ENCODE measurements at places on chromosomes 12 and 14.

GRCh38 chr12:54075409-54075808 lies 21.8 kb downstream of the HOXC4 start:
- no peak for DNase-seq

DNA sequence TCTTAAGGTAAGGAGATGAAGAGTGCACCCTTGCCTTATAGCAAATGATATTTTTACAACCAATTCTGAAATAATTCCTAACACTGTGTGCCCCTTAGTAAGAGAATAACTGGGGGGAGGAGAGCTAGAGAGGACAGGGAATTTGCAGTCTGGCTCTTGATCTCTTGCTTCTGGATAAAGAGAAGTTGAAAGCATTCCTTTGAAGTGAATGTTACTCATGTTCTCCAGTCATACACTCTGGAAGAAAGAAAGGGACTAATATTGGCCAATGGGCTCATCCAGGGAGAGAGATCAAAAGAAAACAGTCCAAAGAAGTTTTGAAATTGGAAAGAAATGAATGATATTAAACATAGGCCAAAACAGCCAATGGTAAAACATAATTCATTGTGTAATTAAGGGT lies 25.3 kb downstream of the C12orf75 start:
- peak; percentile 80 for DNase-seq

- DNase-seq: no peak
These were observed 366.0 kb upstream of the USP15 start for GRCh38 chr12:61894168-61894567.

DNA sequence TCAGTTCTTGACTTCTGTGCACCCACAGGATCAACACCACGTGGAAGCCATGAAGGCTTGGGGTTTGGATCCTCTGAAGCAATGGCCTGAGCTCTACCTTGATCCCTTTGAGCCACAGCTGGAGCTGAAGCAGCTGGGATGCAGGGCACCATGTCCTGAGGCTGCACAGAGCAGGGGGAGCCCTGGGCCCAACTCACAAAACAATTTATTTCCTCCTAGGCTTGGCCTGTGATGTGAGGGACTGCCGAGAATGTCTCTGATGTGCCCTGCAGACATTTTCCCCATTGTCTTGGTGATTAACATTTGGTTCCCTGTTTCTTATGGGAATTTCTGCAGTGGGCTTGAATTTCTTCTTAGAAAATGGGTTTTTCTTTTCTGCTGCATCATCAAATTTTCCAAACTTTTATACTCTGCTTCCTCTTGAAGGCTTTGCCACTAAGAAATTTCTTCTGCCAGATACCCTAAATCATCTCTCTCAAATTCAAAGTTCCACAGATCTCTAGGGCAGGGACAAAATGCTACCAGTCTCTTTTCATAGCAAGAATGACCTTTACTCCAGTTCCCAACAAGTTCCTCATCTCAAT lies 288.2 kb downstream of the CCDC59 start:
- DNase-seq: no peak

Data from NCI-H226 (cell line).